Neural crest cell (in vitro differentiated cells): ENCODE measurements at places on chromosomes 5 and 9. TPM values are rescaled to one million over a fixed set of nuclear protein-coding genes. Genes with fewer than 3 reads are reported as not detected.

DNA sequence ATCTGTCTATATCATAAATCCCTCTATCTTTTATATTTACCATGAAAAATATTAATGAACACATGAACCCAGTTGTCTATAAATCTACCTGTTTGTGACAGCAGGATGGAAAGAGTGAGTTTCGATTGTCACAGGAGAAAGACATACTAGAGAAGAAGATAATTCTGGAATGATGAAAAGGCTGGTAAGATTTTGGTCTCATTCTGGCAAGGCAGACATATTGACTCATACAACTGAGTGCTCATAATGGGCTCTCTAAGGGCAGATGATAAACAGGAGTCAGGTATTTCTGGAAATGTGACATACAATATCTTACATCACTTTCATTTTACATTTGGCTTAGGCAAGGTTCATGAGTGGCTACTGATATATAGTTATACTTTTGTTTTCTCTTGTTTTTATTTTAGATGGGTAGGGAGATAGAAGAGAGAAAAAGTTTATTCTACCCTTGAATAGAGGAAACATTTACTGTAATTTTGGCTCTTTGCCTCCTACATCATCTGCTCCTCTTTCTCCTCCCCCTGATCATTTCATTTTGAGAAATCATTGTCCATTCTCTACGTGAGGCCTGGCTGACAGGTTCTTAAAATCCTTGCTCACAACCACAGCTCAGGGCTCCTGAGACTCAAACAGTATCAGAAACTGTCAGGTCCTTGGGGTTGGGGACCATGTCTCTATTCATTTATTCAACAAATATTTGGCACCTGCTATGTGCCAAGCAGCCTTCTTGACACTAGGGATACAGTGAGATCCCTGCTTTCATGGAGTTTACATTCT is 14.4 kb downstream of the ELOVL7 start:
- no peaks in the 10 kb centered on the region for H3K4me1 ChIP-seq
- H3K36me3 ChIP-seq = no peaks in the 10 kb centered on the region
- H3K4me3 ChIP-seq = no peak overlapping the region
- H3K27ac ChIP-seq = no peak overlapping the region

- H3K27me3 ChIP-seq = no peaks in the 10 kb centered on the region
- H3K4me3 ChIP-seq = no peak overlapping the region
- DNase-seq = no peak
- H3K27ac ChIP-seq = no peak overlapping the region
These were observed 148.8 kb upstream of the RFX3 start for GRCh38 chr9:3674561-3674960.

- H3K4me3 ChIP-seq = no peak overlapping the region
- peaks cover 13% of the 10 kb centered on the region for H3K4me1 ChIP-seq
These were observed 18.1 kb downstream of the TCF7 start for GRCh38 chr5:134132372-134133187.

GRCh38 chr9:107172979-107173347 is 110.1 kb upstream of the RAD23B start:
- no peaks in the 10 kb centered on the region for H3K36me3 ChIP-seq
- DNase-seq = no peak
- H3K4me1 ChIP-seq = peaks cover 37% of the 10 kb centered on the region
- no peak overlapping the region for H3K4me3 ChIP-seq
- H3K27me3 ChIP-seq = no peaks in the 10 kb centered on the region

- peak overlapping the region; percentile 13 for H3K27ac ChIP-seq
- H3K36me3 ChIP-seq = peaks cover 16% of the 10 kb centered on the region
- H3K27me3 ChIP-seq = no peaks in the 10 kb centered on the region
These were observed 17.3 kb downstream of the LEAP2 start for GRCh38 chr5:132890817-132891216.

- no peaks in the 10 kb centered on the region for H3K27me3 ChIP-seq
- DNase-seq = no peak
- no peaks in the 10 kb centered on the region for H3K36me3 ChIP-seq
- H3K27ac ChIP-seq = no peak overlapping the region
These were observed 120.2 kb upstream of the NFIB start for GRCh38 chr9:14434158-14434504.

GRCh38 chr9:32580631-32581300 is 7.8 kb upstream of the NDUFB6 start:
- peaks cover 40% of the 10 kb centered on the region for H3K27me3 ChIP-seq
- no peak for DNase-seq
- H3K4me1 ChIP-seq = peaks cover 9% of the 10 kb centered on the region
- peak overlapping the region; percentile 20 for H3K27ac ChIP-seq

DNA sequence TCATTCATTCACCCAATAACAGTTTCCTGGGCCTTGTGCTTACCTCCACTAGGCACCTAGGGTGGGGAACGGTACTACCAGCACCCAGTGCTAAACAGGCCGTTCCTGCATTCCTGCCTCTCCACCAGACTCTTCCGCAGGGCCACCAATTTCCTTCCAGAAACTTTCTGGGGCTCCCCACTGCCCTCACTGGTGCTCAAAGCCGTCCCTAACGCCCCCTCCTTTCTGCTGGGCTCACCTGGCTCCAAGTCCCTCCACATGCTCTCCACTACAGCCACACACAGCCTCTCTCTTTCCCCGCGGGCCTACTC is 1.4 kb downstream of the PHF19 start:
- peak overlapping the region; percentile 90 for H3K4me3 ChIP-seq
- H3K36me3 ChIP-seq = peaks cover 12% of the 10 kb centered on the region
- peak overlapping the region; percentile 28 for H3K27ac ChIP-seq
- peaks cover 2% of the 10 kb centered on the region for H3K27me3 ChIP-seq
- H3K4me1 ChIP-seq = peaks cover 46% of the 10 kb centered on the region

DNA sequence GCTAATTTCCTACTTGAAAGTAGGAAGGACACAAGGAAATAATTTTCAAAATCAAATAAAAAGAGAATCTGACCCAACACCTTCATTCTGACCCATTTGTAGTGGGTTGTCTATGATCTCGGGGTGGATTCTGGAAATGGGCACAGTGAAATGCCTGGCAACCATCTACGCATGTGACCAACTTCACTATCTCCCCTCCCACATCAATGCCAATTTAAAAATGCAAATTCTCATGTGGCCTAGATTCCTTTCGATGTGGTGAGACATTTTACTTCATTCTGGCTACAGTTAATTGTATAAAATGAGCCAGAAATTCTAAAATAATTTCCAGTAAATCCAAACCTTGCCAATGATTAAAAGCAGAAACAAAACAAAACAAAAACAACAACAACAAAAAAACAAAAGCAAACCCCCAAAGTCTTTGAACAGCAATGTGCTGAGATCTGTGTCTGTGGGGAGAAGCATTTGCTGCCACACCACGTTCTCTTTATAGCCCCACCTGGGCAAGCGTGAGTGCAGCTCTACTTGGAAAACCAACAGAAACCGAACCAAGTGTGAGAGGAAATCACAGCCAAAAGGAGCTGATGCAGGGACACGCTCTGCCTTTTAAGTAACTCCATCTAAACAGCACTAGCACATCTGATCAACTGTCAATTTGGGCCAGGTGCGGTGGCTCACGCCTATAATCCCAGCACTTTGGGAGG is 59.0 kb downstream of the USP20 start:
- H3K27me3 ChIP-seq = no peaks in the 10 kb centered on the region
- H3K27ac ChIP-seq = no peak overlapping the region
- peaks cover 24% of the 10 kb centered on the region for H3K36me3 ChIP-seq
- H3K4me1 ChIP-seq = peaks cover 23% of the 10 kb centered on the region

- H3K27me3 ChIP-seq = peaks cover 7% of the 10 kb centered on the region
- no peak for DNase-seq
These were observed 55.9 kb downstream of the MRPL36 start for GRCh38 chr5:1743769-1744085.

DNA sequence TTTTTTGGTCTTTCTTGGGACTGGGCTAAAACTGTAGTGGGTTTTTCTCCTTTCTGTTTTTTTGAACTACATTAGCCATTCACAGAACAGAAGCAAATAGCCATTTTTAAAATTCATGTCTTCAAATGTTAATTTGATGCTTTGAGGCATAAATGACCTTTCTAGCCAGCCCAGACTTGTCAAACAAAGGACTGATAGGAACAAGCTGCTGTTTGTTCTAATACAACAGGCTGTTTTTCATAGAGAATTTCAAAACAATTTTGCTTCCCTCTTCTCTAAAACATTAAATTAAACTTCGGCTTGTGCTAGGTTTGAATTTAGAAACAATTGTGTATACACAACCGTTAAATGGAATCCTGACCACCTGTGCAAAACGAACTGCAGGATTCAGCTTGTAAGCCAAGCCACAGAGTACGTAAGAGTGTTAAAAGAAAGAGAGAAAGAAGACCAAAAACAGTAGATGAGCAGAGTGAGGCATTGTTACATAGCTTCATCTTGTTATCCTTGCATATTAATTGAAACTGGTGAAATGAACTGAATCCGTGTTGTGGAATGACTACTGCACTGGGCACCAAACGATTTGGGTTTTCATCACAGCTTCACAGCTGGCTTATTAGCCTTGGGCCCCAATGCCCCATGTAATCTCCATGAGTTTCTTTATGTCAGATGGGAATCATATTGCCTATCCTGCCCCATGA is 100.0 kb downstream of the ZSWIM6 start:
- H3K4me3 ChIP-seq = peak overlapping the region; percentile 57
- H3K36me3 ChIP-seq = peaks cover 8% of the 10 kb centered on the region
- peaks cover 44% of the 10 kb centered on the region for H3K4me1 ChIP-seq
- H3K27ac ChIP-seq = peak overlapping the region; percentile 84

DNA sequence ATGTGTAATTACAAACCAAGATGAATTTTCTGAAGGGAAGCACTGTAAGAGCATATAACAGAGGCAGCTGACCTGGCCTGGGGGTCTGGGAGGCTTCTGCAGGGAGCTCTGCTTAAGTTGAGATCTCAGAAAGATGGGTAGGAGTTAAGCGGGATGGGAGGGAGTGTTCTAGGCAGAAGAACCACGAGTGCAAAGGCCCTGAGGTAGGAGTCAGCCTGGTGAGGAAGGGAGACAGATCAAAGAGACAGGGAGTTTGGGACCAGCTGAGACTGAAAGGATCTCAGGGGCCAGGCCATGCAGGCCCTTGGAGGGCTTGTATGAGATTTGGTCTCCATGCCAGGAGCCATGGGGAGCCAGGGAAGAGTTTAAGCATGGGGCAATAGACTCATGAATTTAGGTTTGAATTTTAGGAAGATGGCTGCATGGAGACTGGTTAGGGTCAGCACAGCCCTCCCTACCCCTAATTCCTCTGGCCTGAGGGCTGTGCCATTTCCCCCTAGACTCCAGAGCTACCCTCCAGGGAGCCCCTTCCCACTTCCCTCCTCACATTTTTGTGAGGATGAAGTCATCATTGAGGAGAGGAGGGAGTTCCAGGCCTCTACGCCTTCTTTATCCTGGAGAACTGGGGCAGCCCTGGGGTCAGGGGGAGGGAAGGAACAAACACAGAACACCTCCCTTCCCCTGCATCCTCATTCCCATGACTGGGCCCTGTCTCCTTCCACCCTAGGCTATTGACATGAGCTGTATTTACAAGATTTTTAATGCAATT is 4.8 kb upstream of the ARAP3 start:
- DNase-seq = no peak
- H3K4me1 ChIP-seq = peaks cover 42% of the 10 kb centered on the region
- H3K27ac ChIP-seq = no peak overlapping the region
- H3K27me3 ChIP-seq = peaks cover 7% of the 10 kb centered on the region
- H3K4me3 ChIP-seq = peak overlapping the region; percentile 27

- no peaks in the 10 kb centered on the region for H3K27me3 ChIP-seq
- H3K4me3 ChIP-seq = no peak overlapping the region
- H3K36me3 ChIP-seq = peaks cover 6% of the 10 kb centered on the region
- no peaks in the 10 kb centered on the region for H3K4me1 ChIP-seq
These were observed 16.9 kb downstream of the DNAJC18 start for GRCh38 chr5:139422307-139422893.

DNA sequence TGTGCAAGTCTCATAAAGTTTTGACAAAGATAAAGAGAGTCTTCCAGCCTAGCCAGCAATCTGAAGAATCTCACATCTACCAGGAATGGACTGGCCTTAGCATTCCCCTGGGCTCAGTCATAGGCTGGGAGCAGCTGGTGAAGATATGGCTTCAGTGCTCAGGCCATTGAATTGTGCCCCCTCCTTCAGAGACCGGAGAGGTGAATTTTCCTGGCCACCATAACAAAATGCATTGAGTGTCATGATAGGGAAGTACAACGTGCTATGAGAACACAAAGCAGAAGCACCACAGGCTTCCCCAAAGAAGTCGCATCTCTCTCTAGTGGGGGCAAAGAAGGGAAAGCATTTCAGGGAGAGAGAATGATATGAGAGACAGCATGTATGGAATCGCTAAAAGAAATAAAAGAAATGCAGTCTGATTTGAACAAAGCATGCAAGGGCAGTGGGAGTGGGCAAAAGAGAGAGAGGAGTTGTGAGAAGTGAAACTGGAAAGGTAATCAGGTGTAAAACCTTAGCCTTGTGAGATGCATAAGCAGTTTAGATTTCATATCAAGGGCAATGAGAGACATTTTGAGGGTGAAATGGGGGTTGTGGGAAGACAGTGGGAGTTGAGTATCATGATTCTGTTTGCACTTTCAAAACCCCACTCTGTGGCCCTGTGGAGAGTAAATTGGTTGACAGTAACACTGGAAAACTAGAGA is 57.1 kb upstream of the NMUR2 start:
- no peaks in the 10 kb centered on the region for H3K4me1 ChIP-seq
- peaks cover 2% of the 10 kb centered on the region for H3K27me3 ChIP-seq
- H3K4me3 ChIP-seq = no peak overlapping the region
- no peaks in the 10 kb centered on the region for H3K36me3 ChIP-seq

DNA sequence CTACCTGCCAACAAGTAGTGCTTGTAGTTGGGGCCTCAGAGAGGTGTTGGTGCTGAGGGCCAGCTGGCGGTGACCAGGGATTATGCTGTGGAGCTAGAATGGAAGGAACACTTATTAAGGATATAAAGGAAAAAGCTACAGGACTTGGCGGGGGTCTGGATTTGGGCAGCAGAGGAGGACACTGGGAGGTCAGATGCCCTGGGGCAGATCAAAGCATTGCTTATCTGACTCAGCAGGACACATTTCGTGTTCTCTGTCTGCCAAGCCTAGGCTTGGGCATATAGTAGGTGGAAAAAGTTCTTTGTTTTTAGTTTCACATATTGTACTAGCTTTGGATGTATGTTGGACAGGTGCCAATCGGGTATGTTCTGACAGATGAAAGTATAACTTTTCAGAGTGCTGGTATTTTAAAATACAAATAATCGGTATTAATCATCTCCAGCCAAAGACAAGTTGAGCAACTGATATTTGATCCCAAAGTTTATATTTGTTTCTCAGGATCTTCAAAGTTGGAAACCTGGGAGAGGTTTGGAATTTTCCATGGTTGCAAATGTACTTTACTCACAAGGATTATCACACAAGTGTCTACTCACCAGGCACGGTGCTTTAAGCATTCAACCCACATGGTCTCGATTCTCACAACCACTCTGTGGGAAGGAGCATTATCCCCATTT is 69.4 kb downstream of the IQGAP2 start:
- no peak overlapping the region for H3K27ac ChIP-seq
- no peak for DNase-seq
- no peak overlapping the region for H3K4me3 ChIP-seq
- no peaks in the 10 kb centered on the region for H3K36me3 ChIP-seq

GRCh38 chr5:150255659-150256409 is 33.7 kb downstream of the CAMK2A start:
- H3K36me3 ChIP-seq = no peaks in the 10 kb centered on the region
- H3K4me1 ChIP-seq = peaks cover 49% of the 10 kb centered on the region
- DNase-seq = no peak
- H3K27me3 ChIP-seq = peaks cover 13% of the 10 kb centered on the region
- H3K4me3 ChIP-seq = peak overlapping the region; percentile 31

- no peaks in the 10 kb centered on the region for H3K4me1 ChIP-seq
- no peak for DNase-seq
- H3K36me3 ChIP-seq = no peaks in the 10 kb centered on the region
- H3K27ac ChIP-seq = no peak overlapping the region
- H3K4me3 ChIP-seq = no peak overlapping the region
- H3K27me3 ChIP-seq = no peaks in the 10 kb centered on the region
These were observed 43.4 kb upstream of the TRIM32 start for GRCh38 chr9:116643691-116644090.

Gene AQP7
- 0.57 and 0.98 TPM in 2 replicates for total RNA-seq

Gene P4HA2
- 10.8 and 11.3 TPM in 2 replicates for total RNA-seq

Gene IL5
- total RNA-seq = not detected in 2 replicates

Gene FOXD4L5
- total RNA-seq = 0.34 and 0.37 TPM in 2 replicates

Gene ROR2
- total RNA-seq = 12.4 and 14.9 TPM in 2 replicates

Gene CER1
- 0.32 and 0.40 TPM in 2 replicates for total RNA-seq

Gene SLC1A1
- 0.89 and 0.96 TPM in 2 replicates for total RNA-seq
